ENCODE measurements at places on chromosomes 6 and 20.

DNA sequence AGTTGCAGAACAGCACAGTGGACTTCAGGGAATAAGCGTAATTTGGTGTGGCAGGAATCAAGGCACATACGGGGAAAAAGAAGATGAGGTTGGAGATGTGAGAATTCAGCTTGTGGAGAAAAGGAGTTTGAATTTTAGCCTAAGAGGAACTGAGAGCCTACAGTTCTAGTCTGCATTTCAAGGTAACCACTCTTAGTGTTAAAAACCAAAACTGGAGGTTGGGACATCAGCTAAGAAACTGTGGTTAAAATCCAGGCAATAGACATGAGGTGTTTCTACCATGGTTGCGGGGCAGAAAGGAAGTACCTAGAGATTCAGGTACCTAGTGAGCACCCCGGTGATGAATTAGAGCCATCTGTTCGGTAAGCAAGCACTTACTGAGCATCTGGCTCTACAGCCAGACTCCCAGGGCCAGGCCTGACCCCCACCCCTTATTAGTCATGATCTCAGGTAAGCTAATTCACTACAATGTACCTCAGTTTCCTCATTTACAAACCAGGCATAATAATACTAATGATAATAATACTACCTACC lies 44.4 kb downstream of the FAXC start:
- no peak for DNase-seq

DNA sequence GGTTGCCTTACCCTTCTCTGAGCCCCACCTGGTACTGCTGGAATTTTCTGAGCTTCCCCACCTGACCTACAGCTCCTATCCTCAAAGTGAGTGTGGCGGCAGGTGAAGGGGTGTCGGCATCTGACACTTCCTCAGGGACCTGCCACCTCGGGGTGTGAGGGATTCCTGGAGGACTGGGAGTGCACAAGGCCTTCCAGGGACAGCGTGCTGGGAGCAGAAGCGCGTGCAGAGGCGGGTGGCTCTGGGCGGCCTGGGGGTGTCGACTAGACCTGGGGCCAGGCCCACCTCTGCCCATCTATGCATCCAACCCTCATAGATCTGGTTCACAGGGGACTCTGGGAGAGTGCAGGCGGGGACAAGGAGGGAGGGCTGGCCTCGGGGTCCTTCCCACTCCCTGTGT lies 7.8 kb downstream of the DLGAP4 start:
- DNase-seq: no peak

- DNase-seq: no peak
Observed at GRCh38 chr20:45452772-45453691, 16.5 kb upstream of the WFDC2 start.

- no peak for DNase-seq
Observed at GRCh38 chr6:44040786-44041185, 86.5 kb downstream of the MRPL14 start.

All from activated T-helper 9 cell treated with anti-CD3 and anti-CD28 coated beads, Interleukin-2, amount 50 U/mL, for 16 hours (primary cell).